ENCODE measurements at places on chromosomes 3 and 15.

- peak; percentile 30 for DNase-seq
Measured at GRCh38 chr3:174439331-174440252, 419.5 kb upstream of the NAALADL2 start.

- DNase-seq: no peak
Measured at GRCh38 chr3:33936171-33936920, 137.9 kb downstream of the PDCD6IP start.

GRCh38 chr3:190655933-190656332 lies 142.0 kb downstream of the IL1RAP start:
- DNase-seq: no peak

GRCh38 chr15:70142322-70143191 lies 44.8 kb upstream of the TLE3 start:
- peak; percentile 67 for DNase-seq

- no peak for DNase-seq
Measured at GRCh38 chr3:68009900-68010299, 355.5 kb upstream of the SUCLG2 start.

- DNase-seq: no peak
Measured at GRCh38 chr3:107993771-107994170, 97.1 kb downstream of the CD47 start.

- DNase-seq: no peak
Measured at GRCh38 chr3:122697952-122698620, 17.4 kb downstream of the PARP14 start.

DNA sequence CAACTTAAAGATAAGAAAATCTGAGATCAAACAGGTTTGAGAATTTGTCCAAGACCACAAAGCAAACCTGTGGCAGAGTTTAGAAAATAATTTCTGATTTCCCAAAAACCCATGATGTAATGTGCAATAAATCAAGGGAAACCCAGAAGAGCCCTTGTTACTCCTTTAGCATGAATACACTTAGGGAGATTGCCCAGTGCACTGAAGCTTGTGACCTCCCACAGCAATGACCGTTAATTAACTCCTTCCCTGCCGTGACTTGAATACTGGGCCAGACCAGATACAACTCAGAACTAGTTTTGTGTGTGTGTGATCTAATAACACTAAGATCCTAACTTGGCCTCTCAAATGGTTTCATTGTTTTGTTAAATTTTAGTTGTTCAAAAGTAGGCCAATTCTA lies 2.5 kb downstream of the PRKAR2A start:
- DNase-seq: no peak

GRCh38 chr3:12198301-12198700 lies 39.6 kb upstream of the TIMP4 start:
- DNase-seq: no peak

- no peak for DNase-seq
Measured at GRCh38 chr15:61936528-61937195, 123.6 kb downstream of the VPS13C start.
